ENCODE measurements at places on chromosomes 16 and 17.

DNA sequence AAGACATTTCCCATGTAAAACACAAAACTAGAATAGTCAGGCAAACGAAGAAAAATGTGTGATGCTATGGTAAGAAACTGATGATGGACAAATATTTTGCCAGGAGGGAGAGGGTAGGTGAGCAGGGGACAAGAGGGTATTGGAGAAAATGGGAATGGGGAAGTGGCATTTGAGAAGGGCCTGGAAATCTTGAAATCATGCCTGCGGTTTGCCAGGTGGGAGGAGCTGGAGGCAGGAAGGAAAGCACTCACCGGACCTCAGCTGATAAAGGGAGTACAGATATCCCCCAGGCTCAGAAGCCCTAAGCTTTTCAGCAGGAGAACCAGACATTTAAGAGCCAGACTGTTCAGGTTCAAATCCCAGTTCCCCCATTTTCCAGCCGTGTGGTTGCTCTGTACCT is 103.6 kb downstream of the GSG1L start:
- DNase-seq, result no peak

GRCh38 chr17:73754886-73755400 is 110.7 kb upstream of the SDK2 start:
- no peak for DNase-seq

- no peak for DNase-seq
Observed at GRCh38 chr17:82603981-82604448, 44.2 kb downstream of the WDR45B start.

- DNase-seq, result no peak
Observed at GRCh38 chr16:67390816-67391423, 2.4 kb downstream of the TPPP3 start.

DNA sequence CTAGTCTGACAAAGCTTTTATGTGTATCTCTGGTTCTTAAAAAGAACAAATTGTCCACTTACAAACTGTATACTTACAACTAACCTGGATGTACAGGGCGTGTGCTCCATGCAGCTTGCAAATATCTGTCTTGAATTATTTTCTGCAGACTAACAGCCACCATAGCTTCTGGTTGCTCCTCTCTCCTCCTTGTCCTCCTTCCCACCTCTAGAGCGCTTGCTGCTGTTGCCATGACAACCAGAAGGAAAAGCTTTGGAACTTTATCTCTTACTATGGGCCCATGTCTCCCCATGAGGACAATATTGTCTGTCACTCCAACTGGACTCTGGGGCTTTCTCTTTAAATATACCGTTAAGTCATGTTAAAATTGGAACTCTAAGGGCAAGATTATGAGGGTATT is 71.5 kb upstream of the DHX40 start:
- DNase-seq, result no peak

DNA sequence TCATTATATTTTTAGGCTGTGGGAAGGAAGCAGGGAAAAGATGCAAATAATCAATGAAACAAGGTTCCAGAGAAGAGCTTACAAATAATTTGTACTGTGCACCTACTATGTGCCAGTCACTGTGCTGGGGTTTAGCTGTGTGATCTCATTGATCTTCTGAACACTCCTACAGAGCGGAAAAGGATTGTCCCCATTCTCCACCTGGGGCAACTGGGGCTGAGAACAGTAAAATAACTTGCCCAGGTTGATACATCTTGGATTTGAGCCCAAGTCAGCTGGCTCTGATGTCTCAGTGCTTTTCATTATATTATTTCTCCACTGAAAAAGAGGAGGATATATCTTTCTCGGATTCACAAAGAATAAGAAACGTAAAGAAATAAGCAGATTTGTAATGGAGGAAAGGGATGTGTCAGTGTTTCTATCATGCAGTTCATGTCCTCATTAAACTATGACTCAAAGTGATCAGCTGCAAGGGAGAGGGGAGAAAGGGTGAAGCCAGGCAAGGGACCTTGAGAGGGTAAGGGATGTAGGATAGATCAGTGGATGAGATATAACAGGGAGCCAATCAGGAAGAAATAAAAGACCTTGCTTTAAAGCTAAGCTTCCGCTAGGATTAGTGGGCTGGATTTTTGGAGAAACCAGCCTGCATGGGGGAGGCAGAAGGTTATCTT is 143.6 kb upstream of the NOL11 start:
- DNase-seq, result no peak

GRCh38 chr16:440627-441026 is 15.2 kb downstream of the RAB11FIP3 start:
- no peak for DNase-seq

- no peak for DNase-seq
Observed at GRCh38 chr17:83014940-83015910, 64.2 kb upstream of the METRNL start.

Measured in activated CD4-positive, CD25-positive, alpha-beta regulatory T cell (primary cell).